ENCODE measurements at places on chromosomes 5 and 9.
A peak's percentile ranks its signal among the peaks of the same experiment; 100 is the strongest.

DNA sequence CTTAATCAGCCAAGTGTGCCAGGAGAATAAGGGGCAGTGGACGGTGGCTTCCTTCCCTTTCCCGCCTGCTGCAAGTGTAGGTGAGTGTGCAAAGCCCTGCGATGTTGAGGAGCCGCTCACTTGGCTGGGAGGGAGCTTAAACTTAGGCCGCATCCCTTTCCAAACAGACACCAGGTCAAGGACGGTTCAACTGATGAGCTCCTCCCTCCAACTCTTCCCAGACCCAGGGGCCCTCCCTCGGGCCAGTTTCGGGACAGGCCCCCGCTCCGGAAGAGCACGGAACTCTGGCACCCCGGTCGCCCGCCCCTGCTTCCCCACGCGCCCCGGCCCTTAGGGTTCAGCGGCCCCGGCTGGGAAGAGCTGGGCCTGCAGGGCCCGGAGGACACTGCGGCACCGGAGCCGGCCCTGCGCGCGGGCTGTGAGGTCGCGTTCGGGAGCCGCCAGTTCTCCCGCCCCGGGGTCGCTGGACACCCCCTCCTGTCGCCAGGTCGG, 481 bp downstream of the MRPL36 start:
- DNase-seq = peak; percentile 77
- H3K4me1 ChIP-seq = peaks cover 44% of the 10 kb centered on the region
- peak overlapping the region; percentile 97 for H3K4me3 ChIP-seq
- no peaks in the 10 kb centered on the region for H3K27me3 ChIP-seq

- no peak overlapping the region for H3K4me3 ChIP-seq
- H3K27me3 ChIP-seq = no peaks in the 10 kb centered on the region
- DNase-seq = no peak
- H3K27ac ChIP-seq = no peak overlapping the region
- H3K4me1 ChIP-seq = peaks cover 6% of the 10 kb centered on the region
- H3K36me3 ChIP-seq = no peaks in the 10 kb centered on the region
These were observed 380.1 kb downstream of the CTNND2 start for GRCh38 chr5:11524188-11524587.

- H3K4me1 ChIP-seq = peaks cover 58% of the 10 kb centered on the region
- H3K36me3 ChIP-seq = no peaks in the 10 kb centered on the region
- DNase-seq = peak; percentile 88
- peak overlapping the region; percentile 42 for H3K4me3 ChIP-seq
These were observed 2.8 kb downstream of the HSDL2 start for GRCh38 chr9:112382501-112383364.

DNA sequence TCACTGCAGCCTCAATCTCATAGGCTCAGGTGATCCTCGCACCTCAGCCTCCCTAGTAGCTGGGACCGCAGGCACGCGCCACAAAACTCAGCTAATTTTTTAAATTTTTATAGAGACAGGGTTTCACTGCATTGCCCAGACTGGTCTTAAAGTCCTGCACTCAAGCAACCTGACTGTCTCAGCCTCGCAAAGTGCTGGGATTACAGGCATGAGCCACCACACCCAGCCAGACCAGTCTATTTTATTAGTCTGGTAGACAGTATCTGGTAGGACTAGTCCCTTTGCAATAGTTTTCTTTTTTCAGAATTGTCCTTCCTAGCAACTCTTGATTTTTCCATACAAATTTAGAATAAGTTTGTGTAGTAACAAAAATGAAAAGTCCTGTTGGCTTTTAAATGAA, 14.1 kb upstream of the GPR150 start:
- no peaks in the 10 kb centered on the region for H3K27me3 ChIP-seq
- no peak overlapping the region for H3K4me3 ChIP-seq

DNA sequence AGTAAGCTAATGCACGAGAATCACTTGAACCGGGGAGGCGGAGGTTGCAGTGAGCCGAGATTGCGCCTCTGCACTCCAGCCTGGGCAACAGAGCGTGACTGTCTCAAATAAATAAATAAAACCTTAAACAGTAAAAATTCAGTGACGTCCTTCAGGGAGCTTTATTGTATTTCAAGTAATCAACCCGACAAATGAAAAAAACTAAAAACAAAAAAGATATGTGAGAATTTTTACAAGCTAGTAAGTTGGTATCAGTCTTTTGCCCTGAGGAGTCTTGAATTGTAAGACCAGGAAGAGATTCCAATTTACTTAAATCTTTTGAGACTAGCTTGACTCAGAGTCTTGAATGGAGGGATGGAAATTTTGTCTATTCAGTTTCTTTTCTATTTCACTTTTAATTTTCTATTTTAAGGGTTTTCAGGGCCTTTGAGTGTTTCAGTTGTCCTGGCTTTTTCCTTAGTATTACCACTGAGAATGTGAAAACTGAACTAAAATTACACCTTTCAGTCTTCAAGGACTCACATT, 126.0 kb upstream of the DHFR start:
- H3K36me3 ChIP-seq = no peaks in the 10 kb centered on the region
- DNase-seq = no peak
- H3K27ac ChIP-seq = no peak overlapping the region
- H3K4me1 ChIP-seq = peaks cover 6% of the 10 kb centered on the region

DNA sequence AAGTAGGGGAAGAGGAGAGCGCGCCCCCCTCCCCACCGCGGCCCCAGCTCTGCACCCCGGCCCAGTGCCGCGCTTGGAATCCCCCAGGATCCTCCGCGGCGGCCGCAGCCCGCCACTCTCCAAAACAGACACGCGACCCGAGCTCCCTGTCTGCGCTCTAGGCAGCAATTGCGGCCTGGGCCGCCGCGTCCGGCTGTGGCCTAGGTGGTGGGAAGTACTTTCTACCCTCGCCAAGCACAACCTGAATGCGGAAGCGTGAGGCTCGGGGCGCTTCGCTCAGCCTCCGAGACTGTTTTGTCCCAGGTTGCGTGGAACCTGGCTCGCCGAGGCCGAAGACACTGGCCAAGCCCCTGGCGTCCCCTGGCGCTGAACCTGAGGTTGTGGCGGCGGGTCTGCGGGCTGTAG, 3.3 kb upstream of the FOXB2 start:
- peaks cover 6% of the 10 kb centered on the region for H3K27me3 ChIP-seq
- DNase-seq = no peak
- no peak overlapping the region for H3K4me3 ChIP-seq
- H3K4me1 ChIP-seq = no peaks in the 10 kb centered on the region
- H3K27ac ChIP-seq = no peak overlapping the region
- no peaks in the 10 kb centered on the region for H3K36me3 ChIP-seq

DNA sequence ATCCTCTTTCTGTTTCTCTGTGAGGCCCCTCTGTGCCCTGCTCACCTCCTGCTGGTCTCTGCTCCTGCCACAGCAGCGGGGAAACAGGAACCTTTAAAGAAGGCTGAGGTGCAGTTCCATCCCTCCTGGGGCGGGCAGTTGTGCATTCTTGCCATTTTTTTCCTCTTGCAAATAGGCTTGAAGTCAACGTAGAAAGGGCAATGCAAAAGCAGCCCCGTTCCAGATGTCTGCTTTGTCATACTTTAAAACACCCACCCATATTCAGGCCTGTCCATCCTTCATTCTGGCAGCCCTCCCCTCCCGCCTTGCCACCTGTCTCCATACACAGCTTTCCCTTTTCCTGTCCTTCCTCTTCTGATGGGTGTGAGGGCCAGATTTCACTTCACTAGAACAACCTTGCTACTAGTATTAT, 65.4 kb upstream of the KLF9 start:
- H3K27ac ChIP-seq = no peak overlapping the region
- peaks cover 26% of the 10 kb centered on the region for H3K27me3 ChIP-seq
- no peak overlapping the region for H3K4me3 ChIP-seq
- no peak for DNase-seq
- H3K36me3 ChIP-seq = no peaks in the 10 kb centered on the region

- no peak overlapping the region for H3K27ac ChIP-seq
- no peaks in the 10 kb centered on the region for H3K27me3 ChIP-seq
- H3K4me1 ChIP-seq = no peaks in the 10 kb centered on the region
- H3K36me3 ChIP-seq = no peaks in the 10 kb centered on the region
- DNase-seq = no peak
These were observed 159.9 kb downstream of the TSSK1B start for GRCh38 chr5:113274836-113275414.

- DNase-seq = no peak
- no peak overlapping the region for H3K4me3 ChIP-seq
- H3K27ac ChIP-seq = no peak overlapping the region
These were observed 480.0 kb downstream of the TAF11L14 start for GRCh38 chr5:18114151-18114757.

DNA sequence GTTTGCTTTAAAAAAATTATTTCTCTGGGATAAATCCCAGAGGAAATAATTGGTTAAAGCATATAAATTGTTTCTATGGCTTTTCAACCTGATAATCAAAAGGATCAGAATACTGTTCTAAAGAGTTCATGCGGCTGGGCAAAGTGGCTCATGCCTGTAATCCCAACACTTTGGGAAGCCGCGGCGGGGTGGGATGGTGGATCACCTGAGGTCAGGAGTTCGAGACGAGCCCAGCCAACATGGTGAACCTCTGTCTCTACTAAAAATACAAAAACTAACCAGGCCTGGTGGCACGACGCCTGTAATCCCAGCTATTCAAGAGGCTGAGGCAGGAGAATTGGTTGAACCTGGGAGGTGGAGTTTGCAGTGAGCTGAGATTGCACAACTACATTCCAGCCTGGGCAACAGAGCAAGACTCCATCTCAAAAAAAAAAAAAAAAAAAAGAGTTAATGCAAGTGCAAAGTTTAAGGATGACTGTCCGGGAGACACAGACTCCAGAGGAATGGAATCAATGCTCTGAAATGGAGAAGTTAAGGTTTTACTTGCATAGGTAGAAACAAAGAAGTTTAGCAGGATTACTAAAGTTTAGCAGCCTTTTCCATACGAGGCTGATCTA, 16.6 kb upstream of the GRHPR start:
- H3K4me3 ChIP-seq = no peak overlapping the region
- DNase-seq = no peak
- H3K27ac ChIP-seq = no peak overlapping the region
- H3K36me3 ChIP-seq = no peaks in the 10 kb centered on the region

DNA sequence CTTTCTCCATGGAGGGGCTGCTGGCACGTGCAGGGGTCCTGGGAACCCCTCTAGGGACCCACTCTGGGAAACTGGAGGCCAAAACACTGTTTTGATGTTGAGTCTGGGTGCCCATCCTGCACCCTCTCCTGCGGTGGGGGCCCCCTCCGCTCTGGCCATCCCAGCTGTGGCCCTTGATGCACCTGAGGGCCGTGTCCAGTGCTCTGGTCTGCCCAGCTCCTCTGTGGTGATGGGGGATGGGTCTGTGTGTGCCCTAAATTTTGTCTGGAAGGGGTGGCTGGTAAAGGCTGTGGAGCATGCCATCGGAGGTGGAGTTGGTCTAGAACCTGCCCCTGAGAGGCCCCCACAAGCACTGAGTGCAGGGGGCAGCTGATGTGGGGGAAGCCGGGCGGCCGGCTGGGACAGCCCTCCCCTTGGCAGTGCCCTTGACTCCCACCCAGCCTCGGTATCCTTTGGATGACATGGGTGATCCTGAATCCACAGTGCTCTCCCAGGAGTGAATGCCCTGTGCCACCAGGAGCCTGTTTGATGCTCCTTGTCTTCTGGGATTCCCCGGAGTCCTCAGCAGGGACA, 26.3 kb downstream of the AHRR start:
- H3K4me3 ChIP-seq = no peak overlapping the region
- H3K4me1 ChIP-seq = no peaks in the 10 kb centered on the region
- no peaks in the 10 kb centered on the region for H3K27me3 ChIP-seq
- no peak for DNase-seq
- H3K36me3 ChIP-seq = no peaks in the 10 kb centered on the region

- H3K4me1 ChIP-seq = peaks cover 7% of the 10 kb centered on the region
- H3K27ac ChIP-seq = no peak overlapping the region
- no peak overlapping the region for H3K4me3 ChIP-seq
- H3K27me3 ChIP-seq = peaks cover 14% of the 10 kb centered on the region
- no peaks in the 10 kb centered on the region for H3K36me3 ChIP-seq
These were observed 4.8 kb upstream of the ACOT12 start for GRCh38 chr5:81398741-81399140.

DNA sequence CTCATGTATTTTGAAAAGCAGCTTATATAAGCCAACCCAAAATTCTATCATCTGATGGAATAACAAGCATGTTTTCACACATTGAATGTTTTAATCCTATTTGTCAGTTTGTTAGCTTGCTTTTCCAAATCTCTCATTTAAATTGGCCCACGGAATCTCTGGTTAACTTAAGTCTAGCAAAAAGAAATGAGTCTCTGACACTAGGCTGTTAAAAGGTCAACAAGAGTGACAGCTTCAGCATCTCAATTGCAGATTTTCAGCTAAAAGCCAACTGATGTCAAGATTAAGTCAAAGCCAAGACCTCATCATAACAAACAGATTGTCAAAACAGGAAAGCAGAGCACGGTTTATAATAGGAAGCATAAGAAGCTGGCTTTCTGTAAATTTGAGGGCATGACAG, 49.4 kb upstream of the CDH9 start:
- no peaks in the 10 kb centered on the region for H3K27me3 ChIP-seq
- no peak overlapping the region for H3K4me3 ChIP-seq
- no peaks in the 10 kb centered on the region for H3K36me3 ChIP-seq
- H3K4me1 ChIP-seq = no peaks in the 10 kb centered on the region
- H3K27ac ChIP-seq = no peak overlapping the region
- no peak for DNase-seq

GRCh38 chr9:89564346-89564878, 40.4 kb upstream of the GADD45G start:
- H3K4me1 ChIP-seq = peaks cover 45% of the 10 kb centered on the region
- H3K27ac ChIP-seq = no peak overlapping the region
- peak; percentile 50 for DNase-seq
- no peak overlapping the region for H3K4me3 ChIP-seq
- no peaks in the 10 kb centered on the region for H3K36me3 ChIP-seq

GRCh38 chr5:120568711-120569110, 104.6 kb downstream of the PRR16 start:
- DNase-seq = no peak
- no peak overlapping the region for H3K27ac ChIP-seq
- H3K27me3 ChIP-seq = no peaks in the 10 kb centered on the region
- H3K36me3 ChIP-seq = no peaks in the 10 kb centered on the region
- H3K4me3 ChIP-seq = no peak overlapping the region
- no peaks in the 10 kb centered on the region for H3K4me1 ChIP-seq

GRCh38 chr9:15206903-15207696, 99.9 kb downstream of the TTC39B start:
- H3K4me1 ChIP-seq = peaks cover 36% of the 10 kb centered on the region
- no peak for DNase-seq
- no peak overlapping the region for H3K27ac ChIP-seq
- H3K27me3 ChIP-seq = no peaks in the 10 kb centered on the region

GRCh38 chr9:122097679-122098315, 4.7 kb upstream of the TTLL11 start:
- no peak overlapping the region for H3K4me3 ChIP-seq
- H3K27me3 ChIP-seq = no peaks in the 10 kb centered on the region
- no peak for DNase-seq
- H3K36me3 ChIP-seq = no peaks in the 10 kb centered on the region

- H3K27me3 ChIP-seq = peaks cover 4% of the 10 kb centered on the region
- no peak overlapping the region for H3K27ac ChIP-seq
- no peaks in the 10 kb centered on the region for H3K36me3 ChIP-seq
- no peak for DNase-seq
- H3K4me1 ChIP-seq = no peaks in the 10 kb centered on the region
These were observed 126.1 kb downstream of the CACNA1B start for GRCh38 chr9:138003485-138004190.

- no peaks in the 10 kb centered on the region for H3K36me3 ChIP-seq
- no peak for DNase-seq
- H3K4me1 ChIP-seq = no peaks in the 10 kb centered on the region
These were observed 22.1 kb downstream of the MCIDAS start for GRCh38 chr5:55205001-55205400.

Measured in HepG2 (cell line).